ENCODE measurements at places on chromosomes 3 and 15. TPM values are rescaled to one million over a fixed set of nuclear protein-coding genes. Genes with fewer than 3 reads are reported as not detected.

- DNase-seq = no peak
These were observed 384.4 kb upstream of the C2CD4B start for GRCh38 chr15:62549345-62549970.

DNA sequence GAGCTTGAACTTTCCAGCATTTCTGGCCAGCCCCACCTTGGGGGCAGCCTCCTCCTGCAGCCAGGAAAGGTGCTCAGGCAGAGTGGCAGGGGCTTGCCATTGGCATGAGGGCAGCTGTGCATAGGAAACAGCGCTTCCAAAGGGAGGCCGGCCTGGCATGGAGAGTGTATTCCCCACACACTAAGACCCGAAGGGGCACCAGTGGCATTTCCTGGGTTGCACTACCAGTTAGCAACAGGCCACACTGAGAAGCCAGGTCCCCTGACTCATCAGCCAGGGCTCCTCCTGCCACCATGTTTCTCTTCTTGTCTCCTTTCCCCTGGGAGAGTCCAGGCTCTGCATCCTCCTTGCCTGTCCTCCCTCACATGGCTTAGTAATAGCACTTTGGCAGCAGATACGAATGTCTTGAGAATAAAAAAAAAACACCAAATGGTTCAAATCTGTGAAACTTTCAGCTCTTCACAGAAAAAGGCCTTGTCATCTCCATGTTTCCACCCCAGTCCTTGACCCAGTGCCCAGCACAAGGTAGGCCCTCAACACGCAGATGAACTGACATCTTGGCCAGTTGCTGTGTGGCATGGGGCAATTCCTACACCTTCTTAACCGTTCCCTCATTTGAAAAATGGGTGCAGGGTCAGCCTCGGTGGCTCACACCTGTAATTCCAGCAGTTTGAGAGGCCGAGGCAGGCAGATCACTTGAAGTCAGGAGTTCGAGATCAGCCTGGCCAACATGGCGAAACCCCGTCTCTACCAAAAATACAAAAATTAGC lies 180.4 kb downstream of the SMAD6 start:
- peak; percentile 66 for DNase-seq

GRCh38 chr15:88202231-88202630 lies 54.3 kb downstream of the NTRK3 start:
- no peak for DNase-seq

DNA sequence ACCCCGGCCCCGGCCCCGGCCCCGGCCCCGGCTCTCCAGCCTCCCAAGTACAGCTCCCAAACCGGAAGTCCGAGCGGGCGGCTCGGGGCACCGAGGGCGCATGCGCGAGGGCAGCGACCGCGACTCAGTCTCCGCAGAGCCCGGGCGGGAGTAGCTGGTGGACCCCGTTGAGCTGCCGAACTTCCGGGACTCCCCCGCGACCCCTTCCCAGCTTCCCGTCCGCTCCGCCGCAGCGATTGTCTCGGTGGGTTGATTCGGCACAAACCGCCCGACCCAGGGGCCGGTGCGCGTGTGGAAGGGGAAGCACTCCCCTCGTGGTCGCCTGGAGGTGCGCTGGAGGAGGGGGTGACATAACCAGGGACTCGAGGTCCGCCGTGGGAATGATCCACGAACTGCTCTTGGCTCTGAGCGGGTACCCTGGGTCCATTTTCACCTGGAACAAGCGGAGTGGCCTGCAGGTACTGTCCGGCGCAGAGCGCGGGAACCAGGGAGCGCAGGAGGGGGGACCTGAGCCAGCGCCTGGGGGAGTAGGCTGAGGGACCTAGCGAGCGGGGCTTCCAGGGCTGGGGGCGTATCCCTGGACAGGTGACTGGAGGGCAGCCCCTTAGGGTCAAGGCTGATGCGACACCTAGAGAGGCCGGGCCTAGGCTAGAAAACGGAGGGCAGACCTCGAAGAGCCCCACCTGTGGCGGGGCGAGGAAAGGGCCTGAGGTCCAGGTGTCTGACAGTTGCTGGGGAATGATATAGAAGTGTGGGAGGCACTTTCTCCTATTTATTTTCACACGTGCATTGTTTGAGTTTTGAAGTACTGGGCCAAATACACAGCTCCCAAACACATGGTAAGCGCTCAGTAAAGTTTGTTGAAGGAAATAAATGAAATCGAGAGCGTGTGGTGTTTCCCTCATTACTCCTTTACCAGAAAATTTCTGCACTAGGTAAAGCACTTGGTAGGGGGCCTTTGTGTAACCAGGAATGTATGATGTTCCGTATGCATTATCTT lies at the start of the genes TUBGCP4 and ZSCAN29:
Gene TUBGCP4 (plus strand): TSS at position 127 of the 1,000 bp plus-strand sequence. CDS start 254 bp downstream, at position 381.
Gene ZSCAN29 (minus strand): TSS at position 69 of the 1,000 bp plus-strand sequence. CDS start 1,130 bp downstream, outside the sequence.
- DNase-seq = peak; percentile 94

DNA sequence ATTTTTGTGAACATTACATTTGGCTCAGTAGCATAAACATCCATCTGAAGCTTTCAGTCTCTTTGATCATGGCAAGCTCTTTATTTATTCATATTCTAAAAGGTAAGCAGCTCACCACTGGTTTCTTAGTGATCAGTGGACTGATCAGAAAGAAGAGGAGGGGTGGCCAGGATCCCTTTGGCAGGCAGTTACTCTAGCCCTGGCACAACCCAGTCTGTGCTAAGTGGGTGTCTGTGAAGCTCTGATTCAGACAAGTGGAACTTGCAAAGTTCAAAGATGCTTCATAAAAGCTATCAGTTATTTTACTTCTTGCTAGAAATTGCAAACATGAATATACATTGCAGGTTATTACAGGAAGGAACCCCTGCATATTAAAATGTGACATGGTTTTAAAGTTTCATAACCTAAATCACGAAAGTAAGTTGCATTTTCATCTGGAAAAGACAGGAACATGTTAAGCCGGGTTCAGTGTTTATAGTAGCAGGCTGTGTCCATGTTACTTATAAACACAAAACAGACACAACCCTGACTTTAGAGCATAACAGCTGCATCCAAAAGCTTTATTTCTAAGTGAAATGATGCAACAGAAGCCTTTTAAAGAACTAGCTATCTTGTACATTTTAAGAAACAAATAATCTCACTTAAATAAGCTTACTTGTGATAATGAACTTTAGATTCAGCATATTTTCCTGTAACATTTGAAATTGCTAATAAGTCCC lies 785.3 kb downstream of the MCTP2 start:
- no peak for DNase-seq

DNA sequence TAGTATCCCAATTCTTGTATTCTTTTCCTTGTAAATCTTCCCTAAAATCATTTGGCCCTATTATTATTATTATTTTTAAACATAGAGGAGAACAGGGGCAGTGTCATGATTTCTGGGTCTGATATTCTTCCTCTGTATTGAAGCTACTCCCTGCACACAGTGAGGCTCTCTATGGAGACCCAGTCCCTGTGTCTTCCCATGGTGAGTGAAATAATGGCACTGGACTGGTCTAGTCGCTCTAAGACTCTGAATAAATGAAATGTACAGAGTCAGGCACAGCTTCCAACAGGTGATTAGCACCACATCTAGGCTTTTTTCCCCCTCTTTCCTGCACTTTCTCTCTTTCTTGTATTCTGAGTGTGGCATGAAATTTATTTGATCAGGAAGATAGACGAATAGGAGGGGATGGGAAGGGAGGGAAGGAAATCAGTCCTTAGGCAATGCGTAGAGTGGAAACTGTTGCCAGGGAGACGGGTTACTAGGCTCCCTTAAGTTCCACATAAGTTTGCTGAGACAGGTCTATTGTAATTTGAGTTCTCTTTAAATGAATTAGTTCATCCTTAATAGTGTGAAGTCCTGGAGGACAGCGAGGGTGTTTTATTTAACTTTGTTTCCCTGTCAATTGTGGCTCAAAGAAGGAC lies 49.0 kb upstream of the NDN start:
- no peak for DNase-seq

- no peak for DNase-seq
These were observed 1125.4 kb downstream of the ROBO1 start for GRCh38 chr3:78642226-78643035.

DNA sequence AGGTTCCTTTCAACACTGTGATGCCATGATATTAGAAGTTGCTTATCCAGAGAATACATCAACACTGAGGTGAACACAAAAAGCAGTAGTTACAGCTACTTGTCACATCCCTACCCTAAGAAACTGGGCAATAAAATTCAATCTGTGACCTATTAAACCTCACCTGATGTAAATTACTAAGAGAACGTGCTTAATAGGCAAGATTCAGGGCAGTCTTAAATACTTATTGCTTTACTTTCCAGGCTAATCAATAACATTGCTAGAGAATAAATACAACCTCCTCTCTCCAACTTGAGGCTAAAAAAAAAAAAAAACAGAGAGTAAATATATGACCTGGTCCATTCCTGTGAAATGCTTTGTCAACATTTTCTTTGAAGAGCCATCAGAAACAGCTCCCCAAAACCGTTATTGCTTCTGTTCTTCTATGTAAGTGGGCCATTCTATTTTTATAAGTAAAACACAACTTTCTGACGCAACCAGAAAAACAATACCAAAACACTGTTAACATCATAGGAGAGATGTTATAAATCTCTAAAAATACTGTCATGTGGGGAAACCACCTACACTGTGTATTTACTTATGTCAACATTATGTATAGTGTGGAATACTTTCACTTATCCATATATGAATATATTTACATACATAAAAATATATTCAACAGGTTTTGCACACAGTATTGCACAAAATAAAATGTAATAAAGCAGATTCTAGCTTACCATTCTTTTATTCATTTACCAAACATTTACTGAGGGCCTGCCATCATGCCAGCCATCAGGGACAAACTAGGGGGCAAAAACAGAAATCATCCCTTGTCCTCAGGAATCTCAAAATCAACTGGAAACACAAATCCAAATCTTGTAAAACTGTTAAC lies 2.7 kb downstream of the NKIRAS1 start:
- no peak for DNase-seq

DNA sequence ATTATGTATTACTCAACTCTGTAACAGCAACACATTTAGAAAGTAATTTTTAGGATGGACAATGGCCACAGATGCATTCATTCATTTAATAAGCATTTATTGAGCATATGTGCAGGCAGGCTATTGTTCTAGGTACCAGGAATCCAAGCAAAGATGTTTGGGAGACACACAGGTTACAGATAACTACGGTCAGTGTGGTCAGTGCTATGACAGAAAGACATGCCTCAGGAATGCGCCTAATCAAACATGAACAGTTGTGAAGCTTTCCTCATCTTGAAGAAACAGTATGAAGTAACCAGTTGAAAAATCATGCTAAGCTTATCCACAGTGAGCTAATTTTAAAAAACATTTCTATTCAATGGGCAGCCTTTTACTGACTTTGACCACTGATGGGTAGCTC lies 155.4 kb upstream of the CCDC54 start:
- no peak for DNase-seq

DNA sequence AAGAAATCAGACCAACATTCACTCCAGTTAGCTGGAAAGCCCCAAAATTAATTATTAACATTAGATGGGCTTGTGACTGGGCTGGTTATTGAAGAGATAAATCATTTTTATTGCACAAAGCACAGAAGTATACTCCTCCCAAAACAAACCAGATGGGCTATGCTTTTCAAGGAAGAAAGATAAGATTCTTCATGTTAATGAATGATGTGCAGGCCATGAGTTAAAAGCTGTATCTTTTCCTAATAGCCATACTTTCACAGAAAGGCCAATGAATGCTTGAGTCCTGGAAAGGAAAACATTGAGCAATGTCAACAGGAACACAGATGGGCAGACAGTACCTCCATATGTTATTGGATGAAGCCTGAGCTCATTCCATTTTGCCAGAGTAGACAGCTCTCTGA lies 55.4 kb downstream of the OCA2 start:
- no peak for DNase-seq

GRCh38 chr15:28894631-28895030 lies 8.9 kb downstream of the APBA2 start:
- no peak for DNase-seq

DNA sequence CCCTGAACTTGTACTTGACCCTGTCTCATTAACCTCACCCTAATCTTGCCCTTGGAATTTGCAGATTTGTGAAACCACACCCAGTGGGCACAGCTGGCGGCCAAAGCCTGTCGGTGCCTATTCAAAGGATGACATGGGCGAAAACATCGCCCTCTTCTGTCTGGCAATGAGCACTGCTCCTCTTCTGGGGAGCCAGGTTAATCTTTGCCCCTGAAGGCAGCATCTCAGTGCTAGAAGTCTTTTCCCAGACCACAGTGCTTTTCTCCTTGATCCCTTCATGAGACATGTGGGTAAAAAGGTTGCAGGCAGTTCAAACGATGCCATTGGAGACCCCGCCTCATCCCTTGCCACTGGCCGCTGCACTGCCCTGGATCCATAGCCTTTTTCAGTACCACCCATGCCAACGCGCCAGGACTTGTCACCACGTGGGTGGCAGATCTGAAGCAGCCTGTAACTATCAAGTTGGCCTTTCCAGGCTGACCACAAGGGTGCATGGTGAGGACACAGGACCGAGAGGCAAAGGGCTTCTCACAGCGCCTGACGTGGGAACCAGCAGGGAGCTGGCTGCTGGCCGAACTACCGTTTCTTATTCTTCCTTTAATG lies 6.5 kb upstream of the DNASE1L3 start:
- DNase-seq = no peak

DNA sequence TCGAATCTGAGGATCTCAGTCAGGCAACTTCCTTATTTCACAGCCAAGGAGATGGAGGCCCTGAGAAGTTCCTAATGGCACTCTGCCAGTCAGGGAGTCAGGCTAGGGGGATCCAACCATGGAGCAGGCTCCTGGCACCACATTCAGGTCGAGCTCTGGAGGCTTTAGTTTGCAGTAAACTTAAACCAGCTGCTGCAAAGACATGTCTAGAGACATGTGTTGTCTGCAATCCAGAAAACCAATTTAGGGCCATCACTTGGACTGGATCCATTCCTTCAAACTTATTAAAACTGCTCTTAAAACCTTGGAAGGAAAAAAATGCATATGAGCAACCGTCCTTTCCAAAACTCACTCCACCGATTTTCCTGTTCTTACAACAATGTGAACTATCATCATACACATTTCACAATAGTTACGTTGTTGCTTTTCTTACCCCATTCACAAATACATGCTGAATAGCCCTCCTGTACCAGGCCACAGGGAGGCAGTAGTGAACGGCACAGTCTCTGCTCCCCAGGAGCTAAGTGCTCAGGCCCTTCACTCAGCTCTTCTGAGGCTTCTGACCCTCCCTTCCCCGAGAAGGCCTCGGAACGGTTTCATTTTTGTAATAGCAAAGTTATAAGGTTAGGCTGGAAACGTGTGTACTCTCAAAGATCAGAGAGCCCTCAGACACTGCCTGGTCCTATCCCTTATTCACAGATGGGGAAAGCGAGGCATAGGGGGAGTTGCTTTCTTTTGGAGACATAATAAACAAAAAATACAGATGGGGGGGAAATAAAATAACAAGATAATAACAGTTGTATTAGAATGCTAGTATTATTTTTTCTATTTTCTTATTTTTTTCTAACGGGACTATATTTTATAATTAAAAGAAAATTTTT lies 20.1 kb downstream of the RFT1 start:
- DNase-seq = no peak

The PAQR5 gene
- 7.8 TPM for total RNA-seq

The C15orf62 gene
- total RNA-seq = 1.1 TPM

The MTFMT gene
- 19.2 TPM for total RNA-seq

The CLEC3B gene
- 0.43 TPM for total RNA-seq

The CCDC80 gene
- 174 TPM for total RNA-seq

The CDCP1 gene
- 26.3 TPM for total RNA-seq

The RASL12 gene
- total RNA-seq = 0.33 TPM

The IL5RA gene
- total RNA-seq = 0.14 TPM

The TF gene
- 18.8 TPM for total RNA-seq

Data from type B pancreatic cell (in vitro differentiated cells).